ENCODE measurements at places on chromosomes 11 and 22.

DNA sequence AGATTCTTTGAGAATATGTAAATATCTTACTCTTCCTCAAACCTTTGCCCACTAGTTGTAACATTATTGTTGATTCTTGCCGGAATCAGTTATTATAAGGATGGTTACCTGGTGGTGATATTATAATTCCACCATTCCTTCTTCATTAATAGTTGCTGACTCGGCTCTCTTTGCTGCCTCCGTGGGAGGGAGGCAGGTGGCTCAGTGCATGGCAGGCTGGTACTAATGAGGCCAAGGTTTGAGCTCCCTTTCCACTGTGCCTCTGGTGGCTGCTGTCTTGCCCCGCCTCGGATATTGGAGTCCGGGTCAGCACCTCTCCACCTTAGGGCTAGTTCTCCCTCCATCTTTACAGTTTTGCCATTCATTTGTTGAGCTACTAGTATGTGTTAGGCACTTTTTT lies 12.7 kb downstream of the CD6 start:
- DNase-seq, result no peak

- DNase-seq, result no peak
These were observed 44.9 kb downstream of the OSBPL5 start for GRCh38 chr11:3120071-3120792.

DNA sequence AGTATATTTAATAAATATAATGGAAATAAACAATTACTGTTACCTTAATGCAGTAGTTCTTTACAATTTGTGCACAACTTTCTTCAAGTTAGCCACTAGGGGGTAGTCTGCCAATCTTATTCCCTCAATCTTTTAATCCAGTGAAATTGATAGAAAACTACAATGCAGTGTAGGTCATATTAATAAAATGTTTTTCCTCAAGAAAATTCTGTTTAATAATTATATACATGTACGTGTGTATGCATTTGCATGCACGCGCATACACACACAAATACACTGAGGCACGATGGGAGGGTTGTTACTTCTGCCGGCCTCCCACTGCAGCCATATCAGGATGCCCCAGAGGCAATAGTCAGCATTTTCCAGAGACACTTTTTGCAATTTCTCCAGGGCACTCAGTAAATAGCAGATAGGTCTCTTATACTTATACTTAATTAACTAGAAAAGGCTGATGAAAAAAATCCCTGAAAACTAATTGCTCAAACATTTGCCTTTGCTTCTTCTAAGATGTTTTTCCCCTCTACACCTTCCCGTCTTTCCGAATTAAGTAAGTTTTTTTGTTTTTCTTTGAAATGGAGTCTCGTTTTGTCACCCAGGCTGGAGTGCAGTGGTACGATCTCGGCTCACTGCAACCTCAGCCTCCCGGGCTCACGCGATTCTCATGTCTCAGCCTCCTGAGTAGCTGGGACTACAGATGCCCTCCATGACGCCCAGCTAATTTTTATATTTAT lies 3.1 kb downstream of the GAB2 start:
- no peak for DNase-seq

GRCh38 chr11:57982776-57983175 lies 40.9 kb upstream of the OR9Q1 start:
- DNase-seq, result no peak

- DNase-seq, result no peak
These were observed 49.7 kb downstream of the CCDC34 start for GRCh38 chr11:27313157-27313821.

- DNase-seq, result no peak
These were observed 40.1 kb downstream of the TRIM29 start for GRCh38 chr11:120097721-120098385.

GRCh38 chr11:60719391-60719790 lies 5.1 kb upstream of the MS4A18 start:
- DNase-seq, result no peak

GRCh38 chr11:33941637-33942160 lies 49.8 kb upstream of the LMO2 start:
- no peak for DNase-seq

DNA sequence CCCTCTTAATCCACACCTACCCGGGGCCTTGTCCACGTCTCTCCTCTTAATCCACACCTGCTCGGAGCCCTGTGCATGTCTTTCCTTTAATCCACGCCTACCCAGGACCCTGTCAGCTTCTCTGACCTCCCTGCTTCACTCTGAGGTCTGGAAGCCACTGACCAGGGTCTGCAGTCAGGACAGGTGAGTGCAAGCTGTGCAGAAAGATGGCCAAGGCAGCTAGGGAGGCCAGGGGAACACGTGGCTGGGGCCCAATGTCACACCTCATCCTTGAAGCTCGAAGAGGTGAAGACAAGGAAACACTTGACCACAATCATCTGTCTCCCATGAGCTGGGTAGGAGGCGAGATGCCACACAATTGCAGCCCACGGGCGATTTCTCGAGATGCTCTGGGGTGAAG lies 1516.9 kb downstream of the BRD1 start:
- no peak for DNase-seq

- peak; percentile 78 for DNase-seq
These were observed 609 bp upstream of the ATF4 start for GRCh38 chr22:39519681-39520225.

DNA sequence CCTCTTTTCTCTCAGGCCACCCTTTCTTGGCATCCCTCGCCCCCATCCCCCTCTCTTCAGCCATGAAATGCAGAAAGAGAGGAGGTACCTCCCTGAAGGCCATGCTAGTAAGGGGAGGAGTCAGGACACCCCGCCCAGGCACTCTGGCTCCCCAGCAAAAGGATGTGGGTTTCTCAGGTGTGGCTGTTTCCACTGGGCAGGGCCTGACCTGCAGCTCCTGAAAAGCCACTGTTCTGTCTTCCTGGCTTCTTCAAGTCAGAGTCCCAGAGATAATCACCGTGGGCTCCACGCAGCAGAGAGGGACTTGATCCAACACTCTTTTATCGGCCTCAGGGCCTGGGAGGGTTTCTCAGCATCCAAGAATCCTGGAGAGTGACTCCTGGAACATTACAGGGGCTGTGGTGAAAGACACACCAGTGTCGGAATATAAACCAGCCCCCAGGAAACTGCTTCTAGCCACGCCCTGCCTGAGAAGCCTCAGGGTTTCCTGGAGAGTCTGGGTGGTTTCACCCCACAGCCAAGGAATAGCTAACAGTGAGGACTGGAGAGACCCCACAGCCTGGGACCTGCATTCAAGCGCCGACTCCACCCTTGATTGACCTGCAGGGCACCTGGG lies 45.7 kb upstream of the TSPAN18 start:
- DNase-seq, result no peak

DNA sequence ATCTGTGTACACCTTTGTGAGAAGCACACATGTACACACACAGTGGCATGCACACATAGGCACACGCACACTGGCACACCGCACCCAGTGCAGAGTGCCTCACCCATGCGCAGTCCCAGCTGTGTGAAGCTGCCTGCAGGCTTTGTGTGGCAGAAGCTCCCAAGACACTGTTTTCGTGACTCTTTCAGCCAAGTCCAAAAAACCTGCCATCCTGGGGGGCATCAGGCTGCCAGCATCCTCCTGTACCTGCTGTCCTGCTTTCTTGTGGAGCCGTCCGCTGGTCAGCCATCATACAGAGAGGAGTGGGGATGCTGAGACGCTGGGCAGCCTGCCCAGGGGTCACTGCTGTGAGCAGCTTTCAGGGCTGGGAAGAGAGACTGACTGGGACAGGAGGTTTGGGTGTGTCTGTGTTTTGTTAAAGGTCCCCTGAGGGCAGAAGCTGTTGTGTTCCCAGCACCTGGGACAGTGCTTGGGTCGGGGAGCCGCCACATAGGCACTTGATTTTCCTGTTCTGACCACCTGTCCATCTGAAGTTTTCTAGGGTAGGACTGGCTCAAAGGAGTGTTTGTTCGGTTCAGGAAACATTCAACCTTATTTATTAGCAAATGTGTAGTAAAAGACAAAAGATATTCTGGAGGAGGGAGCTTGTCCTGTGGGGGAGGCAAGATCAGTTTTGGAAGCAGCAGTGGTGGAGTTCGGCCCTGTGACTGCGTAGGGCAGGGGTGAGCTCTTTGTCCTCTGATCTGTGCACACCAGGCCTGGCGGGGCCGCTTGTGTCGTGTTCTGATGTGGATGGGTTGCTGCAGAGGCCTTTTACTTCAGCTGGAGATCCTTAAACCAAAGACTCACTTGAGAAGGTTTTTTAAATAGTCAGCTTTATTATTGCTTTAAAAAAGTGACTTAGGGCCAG lies 29.7 kb downstream of the AP2A2 start:
- no peak for DNase-seq

- no peak for DNase-seq
These were observed 420.0 kb downstream of the METTL15 start for GRCh38 chr11:28528217-28528616.

- no peak for DNase-seq
These were observed 35.6 kb upstream of the TPBGL start for GRCh38 chr11:75204685-75205563.

DNA sequence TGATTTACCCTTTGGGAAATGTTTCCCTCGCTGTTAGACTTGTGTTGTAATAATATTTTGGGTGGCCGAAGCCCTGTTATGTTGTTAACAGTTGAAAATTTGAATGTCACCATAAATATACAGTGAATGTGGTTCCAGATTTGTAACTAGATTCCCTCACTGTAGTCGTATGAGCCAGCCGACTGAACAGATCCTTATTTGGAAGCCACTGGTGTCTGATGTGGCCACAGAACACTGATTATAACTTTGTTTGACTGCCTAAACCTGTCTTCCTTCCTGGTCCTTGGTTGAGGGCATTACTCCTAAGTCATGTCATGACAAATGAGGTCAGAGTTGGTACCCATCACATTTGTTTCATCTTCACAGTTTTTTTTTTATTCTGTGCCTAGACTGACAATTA lies 45.4 kb downstream of the YAP1 start:
- no peak for DNase-seq

Data from NCI-H2081 treated with DMSO at 0.1 percent for 48 hours (cell line).